AG04449 (cell line): ENCODE measurements at places on chromosomes 16 and 17.
A peak's percentile ranks its signal among the peaks of the same experiment; 100 is the strongest.

- no peak for DNase-seq
Measured at GRCh38 chr17:38751144-38751807, 1.3 kb upstream of the PSMB3 start.

DNA sequence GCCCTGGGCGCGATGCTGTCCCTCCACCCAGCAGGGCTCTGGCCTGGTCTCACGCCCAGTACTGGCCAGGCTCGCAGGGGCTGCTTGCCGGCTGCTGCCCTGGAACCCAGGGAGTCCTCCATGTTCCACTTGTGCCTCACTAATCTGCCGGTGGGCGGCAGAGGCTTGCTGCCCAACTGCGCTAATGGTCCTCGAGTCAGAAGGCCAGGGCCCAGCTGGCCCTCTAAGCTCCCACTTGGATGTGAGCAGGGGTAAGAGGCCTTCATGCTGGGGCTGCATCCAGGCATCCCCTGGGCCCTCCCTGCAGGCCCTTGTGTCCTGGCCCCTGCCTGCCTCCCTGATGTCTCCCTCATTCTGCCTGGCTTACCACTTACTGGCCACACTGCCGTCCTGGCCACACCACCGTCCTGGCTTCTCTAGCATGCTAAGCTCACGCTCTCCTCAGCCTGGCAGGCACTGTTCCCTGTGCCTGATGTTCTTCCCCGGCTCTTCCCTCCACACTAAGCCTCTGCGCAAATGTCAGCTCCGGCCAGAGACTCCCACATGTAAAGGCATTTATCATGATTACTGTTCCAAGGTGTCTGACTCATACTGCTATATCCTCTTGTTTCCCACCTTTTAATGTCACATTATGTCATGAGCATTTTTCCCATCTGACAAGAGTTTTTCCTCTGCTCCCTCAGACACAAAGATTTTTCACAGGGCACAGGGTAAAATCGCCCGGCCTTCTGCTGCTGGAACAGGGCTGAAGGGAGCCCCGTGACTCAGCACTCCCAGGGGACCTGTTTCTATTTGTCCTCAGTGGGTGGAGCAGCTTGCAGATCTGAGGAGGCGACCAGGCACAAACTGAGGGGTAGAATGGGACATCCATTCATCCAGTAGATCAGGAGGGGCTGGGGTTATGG, 15.9 kb downstream of the B9D1 start:
- peak; percentile 62 for DNase-seq

- no peak for DNase-seq
Measured at GRCh38 chr16:73172973-73173709, 125.2 kb upstream of the ZFHX3 start.

DNA sequence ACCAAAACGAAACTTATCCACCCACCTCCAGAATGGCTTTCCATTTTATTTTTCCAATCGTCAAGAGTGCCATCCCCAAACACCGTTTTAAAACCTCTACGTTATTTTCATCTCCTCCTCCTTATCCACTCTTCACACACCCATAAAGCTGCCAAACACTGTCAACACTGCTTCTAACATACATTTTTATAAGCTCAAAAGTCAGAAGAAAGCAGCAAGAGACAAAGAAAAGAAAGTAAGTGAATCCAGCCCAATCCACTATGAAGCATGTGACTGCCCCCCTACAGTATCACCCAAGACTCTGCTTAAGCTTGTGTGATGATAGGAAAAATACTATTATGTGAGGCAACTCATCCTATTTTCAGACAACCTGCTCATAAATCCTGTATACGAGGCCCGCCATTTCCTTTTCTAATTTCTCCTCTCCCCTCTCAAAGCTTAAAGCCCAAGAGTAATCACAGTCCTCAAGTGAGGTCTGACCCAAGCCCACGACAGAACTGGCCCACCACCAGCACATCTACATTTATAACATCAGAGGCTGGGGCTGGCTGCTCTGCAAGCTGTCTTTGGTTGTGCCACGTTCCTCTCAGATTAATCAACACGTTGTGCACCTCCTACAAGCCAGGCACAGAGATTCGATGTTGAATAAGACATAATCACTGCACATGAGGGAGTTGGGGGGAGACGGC, 16.3 kb downstream of the USP31 start:
- DNase-seq = no peak

DNA sequence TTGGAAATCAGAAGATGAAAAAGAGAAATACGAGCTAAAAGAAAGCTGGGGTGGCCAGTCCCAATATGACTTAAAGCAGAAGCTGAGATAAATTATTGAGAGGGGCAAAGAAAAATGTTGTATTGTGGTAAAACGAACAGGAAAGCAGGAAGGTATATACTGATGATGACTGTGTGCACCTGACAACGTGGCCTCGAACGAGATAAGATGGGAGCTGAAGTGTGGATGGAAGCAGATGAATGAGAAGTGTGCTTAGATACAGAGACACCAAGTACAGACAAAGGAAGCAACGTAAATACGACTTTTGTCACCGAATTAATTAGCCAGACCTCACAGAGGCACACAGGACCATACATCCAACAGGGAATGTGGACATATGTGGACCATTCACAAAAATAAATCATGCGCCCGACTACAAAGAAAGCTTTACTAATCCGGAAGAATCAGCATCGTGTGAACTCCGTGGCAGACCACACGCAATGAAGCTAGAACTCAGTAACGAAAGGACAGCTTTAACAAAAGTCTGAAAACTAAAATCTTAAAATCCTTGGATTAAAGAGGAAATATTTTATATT, 218.7 kb downstream of the RPTOR start:
- DNase-seq = no peak

DNA sequence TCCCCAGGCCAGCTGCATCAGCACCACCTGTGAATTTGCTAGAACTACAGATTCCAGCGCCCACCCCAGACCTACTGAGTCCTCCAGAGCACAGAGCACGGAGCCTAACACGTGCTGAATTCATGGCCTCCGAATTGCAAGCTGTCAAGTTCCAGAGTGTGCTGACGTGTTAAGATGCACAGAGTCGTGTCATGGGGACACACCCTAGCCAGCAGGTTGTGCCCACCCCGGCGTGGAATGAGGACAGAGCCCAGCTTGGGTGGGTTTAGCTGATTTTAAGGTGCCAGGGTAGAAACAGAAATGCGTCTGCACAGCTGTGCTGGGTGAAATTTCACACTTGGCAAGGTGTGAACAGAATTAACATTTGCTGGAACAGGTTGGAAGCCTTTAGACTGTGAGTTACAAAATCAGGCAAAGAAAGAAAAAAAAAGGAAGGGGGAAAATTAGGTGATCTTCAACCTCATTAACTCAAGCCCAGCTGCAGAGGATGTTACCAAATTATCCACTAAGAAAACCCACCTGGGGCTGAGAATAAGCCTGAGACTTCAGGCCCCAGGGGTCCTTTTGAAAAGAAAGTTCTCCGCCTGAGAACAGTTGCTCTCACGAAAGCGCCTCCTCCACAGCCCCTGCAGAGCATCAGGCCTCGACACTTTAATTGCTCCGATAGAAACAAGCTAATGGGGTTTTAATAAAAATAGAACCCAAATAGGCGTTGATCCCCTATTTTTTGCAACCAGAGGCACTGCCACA, 27.1 kb downstream of the GINS3 start:
- no peak for DNase-seq

- DNase-seq = no peak
Measured at GRCh38 chr17:79023886-79024771, at the start of gene C1QTNF1. C1QTNF1 (plus strand) TSS chr17:79024169; CDS start chr17:79043969, 19,800 bp downstream.

GRCh38 chr17:39767147-39767546, 29.4 kb downstream of the GRB7 start:
- no peak for DNase-seq

DNA sequence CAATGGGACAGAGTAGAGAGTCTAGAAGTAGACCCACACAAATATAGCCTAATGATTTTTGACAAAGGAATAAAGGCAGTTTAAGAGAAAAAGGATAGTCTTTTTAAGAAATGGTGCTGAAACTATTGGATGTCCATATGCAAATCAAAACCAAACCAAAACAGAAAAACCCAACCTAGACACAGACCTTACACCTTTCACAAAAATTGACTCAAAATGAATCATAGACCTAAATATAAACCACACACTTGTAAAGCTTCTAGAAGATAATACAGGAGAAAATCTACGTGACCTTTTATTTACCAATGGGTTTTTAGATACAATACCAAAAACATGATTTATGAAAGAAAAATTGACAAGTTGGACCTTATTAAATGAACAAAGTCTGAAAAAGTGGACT, 66.4 kb upstream of the MPHOSPH6 start:
- DNase-seq = no peak

GRCh38 chr16:60123392-60124023, 1389.4 kb upstream of the GOT2 start:
- DNase-seq = no peak

DNA sequence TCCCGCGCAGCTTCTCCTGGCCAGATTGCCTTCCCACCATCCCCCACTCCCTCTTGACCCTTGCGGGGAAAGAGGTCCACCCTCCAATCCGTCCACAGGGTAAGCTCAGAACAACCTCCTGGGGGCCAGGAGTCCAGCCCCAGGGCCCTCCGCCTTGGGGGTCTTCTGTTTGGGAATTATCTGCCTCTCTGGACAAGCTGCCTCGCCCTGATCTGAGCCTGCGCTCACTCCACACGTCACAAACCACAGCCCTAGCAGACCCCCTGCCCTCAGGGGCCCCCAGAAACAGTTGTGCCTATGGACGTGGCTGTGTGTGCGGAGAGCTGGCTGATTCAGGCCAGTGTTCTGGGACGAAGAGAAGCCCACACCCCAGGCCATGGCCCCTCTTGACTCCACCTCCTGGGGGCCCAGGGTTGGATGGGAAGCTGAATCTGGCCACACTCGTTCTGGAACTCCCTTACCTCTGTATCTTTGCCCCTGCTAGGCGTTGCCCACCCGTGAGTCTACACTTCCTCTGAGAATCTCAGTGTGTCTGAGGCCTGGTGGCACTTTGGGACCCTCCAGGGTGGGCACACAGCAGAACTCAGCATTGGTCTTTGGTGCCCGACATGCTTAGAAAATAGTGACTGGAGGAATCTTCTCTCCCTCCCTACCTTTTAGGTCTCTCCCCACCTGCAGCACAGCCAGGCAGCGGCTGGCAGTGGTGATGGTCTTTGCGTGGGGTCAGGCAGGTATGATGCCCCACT, 119.9 kb upstream of the SMURF2 start:
- DNase-seq = no peak

DNA sequence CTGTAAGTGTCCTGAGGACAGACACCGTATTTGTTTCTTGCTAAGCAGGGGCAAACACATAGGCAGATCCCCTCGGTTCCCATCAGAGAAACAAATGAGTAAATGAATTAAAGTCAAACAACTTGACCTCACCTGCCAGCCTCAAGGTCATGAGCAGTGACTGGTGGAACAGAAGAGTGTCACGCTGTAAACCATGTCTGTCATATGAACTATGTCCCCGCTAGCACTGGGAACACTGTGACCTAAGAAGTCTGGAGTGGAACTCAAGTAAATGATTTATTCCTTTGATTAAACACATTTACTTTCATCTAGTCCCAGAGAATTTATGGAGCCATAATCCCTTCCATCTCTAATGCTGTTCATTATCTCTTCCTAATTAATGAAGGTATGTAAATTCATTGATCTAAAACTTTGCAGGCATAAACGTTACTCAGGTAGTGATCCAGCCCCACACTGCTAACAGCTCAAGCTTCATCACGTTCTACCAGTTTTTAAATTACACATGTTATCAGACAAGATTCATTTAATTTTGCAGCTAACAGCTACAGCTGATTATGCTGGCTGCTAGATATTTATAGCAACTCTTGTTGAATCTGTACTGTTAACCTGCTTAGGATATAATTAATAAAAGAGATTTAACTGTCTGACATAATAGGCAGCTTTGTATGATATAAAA, 38.7 kb downstream of the CPPED1 start:
- DNase-seq = no peak

- DNase-seq = no peak
Measured at GRCh38 chr16:77227745-77228144, 28.5 kb downstream of the SYCE1L start.
